ENCODE measurements at places on chromosomes 4 and X.

- DNase-seq = no peak
Observed at GRCh38 chr4:139134403-139134802, 42.6 kb downstream of the ELF2 start.

DNA sequence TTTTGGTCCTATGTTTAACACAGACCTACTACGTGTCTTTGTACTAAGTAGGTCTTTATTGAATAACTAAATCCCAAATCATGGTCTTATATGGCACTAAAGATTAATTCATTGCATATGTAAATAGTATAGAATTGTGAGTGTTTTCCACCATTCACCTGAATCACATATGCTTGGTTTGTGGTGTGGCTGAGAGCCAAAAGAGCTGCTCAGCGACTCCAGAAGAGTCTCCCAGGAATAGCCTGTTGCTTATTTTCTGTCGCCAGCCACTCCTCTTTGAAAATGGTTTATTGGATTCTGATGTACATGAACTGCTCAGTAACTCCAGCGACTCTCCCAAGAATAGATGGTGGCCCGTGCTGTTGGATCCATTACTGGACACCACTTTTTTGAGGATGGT, 184.5 kb downstream of the CLCN4 start:
- DNase-seq = peak; percentile 40

- no peak for DNase-seq
Observed at GRCh38 chr4:122762520-122762919, 30.0 kb downstream of the BBS12 start.

GRCh38 chrX:133924548-133924947, 60.8 kb downstream of the GPC3 start:
- no peak for DNase-seq

DNA sequence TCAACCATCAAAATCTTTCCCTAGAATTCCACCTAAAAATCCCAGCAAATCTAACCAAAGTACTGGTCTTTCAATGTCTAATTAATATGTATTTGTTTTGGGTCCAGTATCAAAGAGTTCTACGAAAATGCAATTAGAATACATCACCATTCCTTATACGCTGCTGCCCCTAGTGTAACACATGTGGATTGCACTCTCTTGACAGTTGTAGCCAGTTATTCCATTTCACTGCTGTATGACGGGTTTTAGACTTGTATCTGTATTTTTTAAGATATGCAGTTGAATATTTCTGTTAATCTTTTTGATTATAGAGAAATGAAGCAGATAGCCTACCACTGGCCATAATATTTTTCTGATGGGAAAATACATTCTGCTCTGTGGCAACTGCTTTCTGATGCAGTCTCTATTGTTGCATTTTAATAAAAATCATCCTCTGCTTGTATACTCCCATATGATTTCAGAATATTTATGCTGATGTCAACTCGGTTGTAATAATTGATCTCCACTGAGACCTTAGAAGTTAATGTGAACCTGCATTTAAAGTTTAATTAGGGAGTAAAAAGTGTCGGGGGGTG, 17.1 kb upstream of the PAGE2B start:
- peak; percentile 8 for DNase-seq

- no peak for DNase-seq
Observed at GRCh38 chr4:15736514-15737050, 33.7 kb downstream of the BST1 start.

DNA sequence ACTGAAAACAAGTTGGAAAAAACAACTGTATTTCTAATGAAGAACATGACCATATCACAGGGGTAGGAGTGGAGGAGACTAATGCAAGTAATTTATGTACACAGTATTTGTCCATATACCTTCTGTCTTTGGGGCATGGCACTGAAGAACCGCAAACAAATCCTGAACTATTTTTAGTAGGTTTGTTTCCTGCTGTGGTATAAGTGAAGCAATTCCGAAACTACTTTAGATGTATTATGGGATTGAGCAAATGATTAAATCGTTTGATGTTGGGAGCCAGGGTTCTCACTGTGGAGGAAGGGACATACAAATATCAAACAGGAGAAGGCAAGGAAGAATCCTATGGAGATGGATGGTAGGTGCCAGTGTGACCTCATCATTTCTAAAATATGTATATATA, 18.9 kb upstream of the SH3KBP1 start:
- DNase-seq = no peak

DNA sequence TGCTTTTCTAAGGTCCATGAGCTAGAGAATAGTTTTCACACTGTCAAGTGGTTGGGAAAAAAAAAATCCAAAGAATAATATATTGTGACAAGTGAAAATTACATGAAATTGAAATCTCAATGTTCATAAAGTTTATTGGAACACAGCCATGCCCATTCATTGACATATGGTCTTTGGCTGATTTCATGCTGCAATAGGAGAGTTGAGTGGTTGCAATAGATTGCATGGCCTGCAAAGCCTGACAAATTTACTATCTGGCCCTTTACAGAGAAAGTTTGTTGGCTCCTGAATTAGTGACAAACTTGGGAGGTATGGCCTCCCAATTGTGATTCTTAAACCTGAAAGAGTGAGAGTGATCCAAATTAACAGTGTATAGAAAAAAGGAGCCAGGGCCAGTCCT, 115.5 kb upstream of the FAM9C start:
- no peak for DNase-seq

DNA sequence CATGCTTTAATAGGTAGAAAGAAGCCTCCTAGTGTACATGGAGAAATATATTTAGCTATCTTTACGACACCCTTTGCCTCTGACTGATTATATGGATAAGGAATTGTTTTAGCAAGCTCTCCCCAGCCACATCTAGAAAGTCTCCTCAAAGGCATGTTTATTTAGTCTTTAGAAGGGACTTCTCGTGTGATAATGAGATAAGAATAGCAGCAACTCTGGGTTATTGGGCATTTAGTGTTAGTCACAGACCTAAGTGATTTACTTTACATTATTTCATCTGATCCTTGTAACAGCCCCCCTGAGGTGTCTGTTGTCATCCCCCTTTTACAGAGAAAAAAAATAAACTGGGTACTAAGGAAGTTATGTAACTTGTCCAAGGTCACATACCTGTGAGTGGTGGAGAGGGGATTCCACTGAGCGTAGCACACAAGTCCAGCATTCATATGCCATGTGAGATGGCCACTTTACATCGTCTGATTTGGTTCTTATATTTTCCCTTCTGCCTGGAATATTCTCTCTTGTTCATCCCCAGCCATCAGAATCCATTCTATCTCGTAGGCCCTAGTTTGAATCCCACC, 77.7 kb downstream of the TSPAN7 start:
- no peak for DNase-seq

DNA sequence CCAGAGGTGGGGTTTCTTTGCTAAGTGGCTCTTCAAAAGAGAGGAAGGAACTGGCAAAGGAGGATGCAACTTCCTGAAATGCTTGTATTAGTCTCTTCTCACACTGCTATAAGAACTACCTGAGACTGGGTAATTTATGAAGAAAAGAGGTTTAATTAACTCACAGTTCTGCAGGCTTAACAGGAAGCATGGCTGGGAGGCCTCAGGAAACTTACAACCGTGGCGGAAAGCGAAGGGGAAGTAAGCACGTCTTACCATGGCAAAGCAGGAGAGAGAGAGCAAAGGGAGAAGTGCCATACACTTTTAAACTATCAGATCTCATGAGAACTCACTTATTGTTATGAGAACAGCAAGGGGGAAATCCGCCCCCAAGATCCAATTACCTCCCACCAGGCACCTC, 505.7 kb downstream of the ZNF674 start:
- no peak for DNase-seq

DNA sequence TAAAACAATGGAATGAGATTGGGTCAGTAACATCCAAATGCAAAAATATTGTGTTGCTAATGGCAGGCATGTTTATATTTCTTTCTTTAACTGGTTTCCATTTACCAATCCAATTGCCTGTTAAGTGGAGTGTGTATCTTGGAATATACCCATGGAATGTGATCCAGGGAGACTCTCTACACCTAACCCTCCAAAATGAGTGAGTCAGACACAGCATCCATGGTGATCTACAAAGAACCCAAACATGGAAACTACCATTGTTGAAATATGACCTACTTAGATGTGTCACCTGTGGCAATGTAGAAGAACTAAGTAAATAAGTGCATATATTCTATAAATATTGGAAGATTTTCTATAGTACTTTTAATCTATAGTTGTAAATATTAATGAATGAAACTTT, 110.3 kb downstream of the AREG start:
- DNase-seq = peak; percentile 40

DNA sequence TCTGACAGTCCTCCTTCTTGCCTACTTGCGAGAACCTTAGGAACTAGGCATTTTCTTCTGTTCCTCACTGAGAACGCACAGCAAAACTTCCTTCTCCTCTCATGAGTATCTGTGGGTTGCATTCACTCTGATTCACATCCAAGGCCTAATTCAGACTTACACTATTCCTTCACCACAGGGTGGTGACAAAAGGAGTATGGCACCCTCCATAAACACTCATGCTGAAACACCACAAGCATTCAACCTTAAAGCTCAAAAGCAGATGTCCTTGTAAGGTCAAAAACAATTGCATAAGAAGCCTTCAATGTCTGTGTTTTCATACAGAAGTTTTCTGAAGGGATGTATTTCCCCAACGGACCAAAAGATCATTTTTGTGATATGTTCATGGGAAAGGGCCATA, 147.3 kb downstream of the CORIN start:
- no peak for DNase-seq

GRCh38 chrX:9349572-9350494, 115.0 kb upstream of the TBL1X start:
- DNase-seq = peak; percentile 73

DNA sequence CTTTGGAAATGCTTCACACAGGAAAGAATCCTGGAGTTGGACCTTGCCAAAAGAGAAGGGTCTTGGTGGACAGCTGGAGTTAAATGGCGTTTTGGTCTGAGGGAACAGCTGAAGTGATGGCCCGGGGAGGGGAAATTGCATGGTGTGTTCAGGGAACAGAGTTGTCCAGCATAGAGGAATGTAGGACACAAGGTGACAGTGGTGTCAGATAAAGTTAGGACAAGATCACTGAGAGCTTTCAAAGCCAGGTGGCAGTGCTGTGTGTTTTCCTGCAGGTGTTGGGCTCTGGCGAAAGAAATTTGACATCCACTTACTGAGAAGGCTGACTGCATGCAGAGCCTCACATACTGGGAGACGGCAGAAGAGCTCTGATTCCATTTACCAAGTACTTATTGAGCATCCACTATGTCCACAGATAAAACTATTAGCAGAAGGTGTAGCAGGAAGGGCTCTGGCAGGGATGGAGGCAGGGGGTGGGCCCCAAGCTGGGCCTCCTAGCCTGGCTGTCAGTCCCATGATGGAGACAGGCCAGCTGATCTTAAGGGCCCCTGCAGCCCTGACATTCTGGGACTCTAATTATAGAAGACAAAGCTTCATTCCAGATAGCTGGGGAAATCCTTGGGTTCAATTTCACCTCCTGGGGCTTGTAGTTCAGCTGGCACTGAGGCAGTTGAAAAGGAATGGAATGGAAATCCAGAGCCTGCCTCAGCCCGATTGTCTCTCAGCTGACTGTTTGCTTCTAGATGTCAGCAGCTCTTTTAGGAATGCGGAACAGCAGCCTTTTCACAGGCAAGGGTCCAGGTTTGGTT, 150.2 kb upstream of the MAMLD1 start:
- peak; percentile 63 for DNase-seq

- no peak for DNase-seq
Observed at GRCh38 chr4:75002381-75002780, 69.5 kb downstream of the PARM1 start.
